ENCODE measurements at places on chromosomes 7 and 10. TPM values are rescaled to one million over a fixed set of nuclear protein-coding genes. Genes with fewer than 3 reads are reported as not detected.
A peak's percentile ranks its signal among the peaks of the same experiment; 100 is the strongest.

GRCh38 chr7:143360788-143361551 lies 1.5 kb downstream of the FAM131B start:
- no peak overlapping the region for H3K4me3 ChIP-seq
- H3K27me3 ChIP-seq = no peaks in the 10 kb centered on the region
- no peaks in the 10 kb centered on the region for H3K36me3 ChIP-seq
- H3K27ac ChIP-seq = no peak overlapping the region

DNA sequence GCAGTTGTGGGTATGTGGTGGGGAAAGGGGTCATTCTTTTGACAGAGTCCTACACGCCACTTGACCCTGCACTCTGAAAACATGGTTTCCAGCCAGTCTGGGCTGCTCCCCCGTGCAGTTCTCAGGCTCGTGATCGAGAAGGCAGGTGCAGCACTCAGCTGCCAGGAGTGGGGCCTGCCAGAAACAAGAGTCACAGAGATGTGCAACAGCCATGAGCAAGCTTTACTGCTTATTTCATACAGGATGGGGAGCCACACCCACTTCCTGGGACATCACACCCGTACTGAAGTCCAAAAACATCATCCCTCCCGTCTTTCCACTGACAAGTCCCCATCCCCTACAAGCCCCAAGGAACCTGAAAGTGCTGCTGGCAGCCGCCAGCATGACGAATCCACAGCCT lies 9.3 kb downstream of the ATG9B start:
- no peaks in the 10 kb centered on the region for H3K36me3 ChIP-seq
- H3K4me1 ChIP-seq = peaks cover 6% of the 10 kb centered on the region
- H3K4me3 ChIP-seq = no peak overlapping the region
- DNase-seq = no peak
- peaks cover 2% of the 10 kb centered on the region for H3K27me3 ChIP-seq
- no peak overlapping the region for H3K27ac ChIP-seq

DNA sequence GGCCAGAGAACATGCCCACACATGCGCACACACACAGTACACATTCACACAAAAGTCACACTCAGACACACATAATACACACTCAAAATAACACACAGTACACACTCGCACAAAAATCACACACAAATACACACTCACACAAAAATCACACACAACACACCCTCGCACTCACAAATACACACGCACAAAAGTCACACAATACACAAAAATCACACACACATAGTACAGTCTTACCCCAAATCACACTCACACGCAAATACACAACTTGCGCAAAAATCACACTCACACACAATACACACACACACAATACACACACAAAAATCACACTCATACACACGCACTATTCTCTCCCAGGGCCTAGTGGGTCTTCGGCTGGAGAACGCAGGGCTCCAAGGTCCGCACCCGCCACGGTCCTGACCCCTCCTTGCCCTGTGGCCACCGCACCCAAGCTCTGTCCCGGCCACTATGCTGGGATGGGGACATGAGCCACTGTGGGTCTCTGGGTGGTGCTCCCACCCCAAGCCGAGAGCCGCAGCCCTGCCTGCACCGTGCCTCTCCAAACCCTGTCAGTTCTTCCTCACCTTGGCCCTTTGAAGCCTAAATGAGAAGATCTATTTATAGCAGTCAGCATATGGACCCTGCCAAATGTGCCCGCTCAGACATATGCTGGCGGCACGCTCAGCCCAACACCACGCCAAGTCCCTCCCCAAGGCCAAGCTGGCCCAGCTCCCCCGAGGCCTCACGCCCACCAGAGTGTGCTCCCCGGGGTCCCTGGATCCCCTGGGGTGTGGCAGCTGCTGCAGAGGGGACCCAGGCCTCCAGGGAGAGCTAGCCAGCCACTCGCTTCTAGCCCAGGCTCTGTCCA lies 55.9 kb downstream of the ELFN1 start:
- no peaks in the 10 kb centered on the region for H3K27me3 ChIP-seq
- peaks cover 5% of the 10 kb centered on the region for H3K36me3 ChIP-seq
- no peak overlapping the region for H3K27ac ChIP-seq
- H3K4me1 ChIP-seq = no peaks in the 10 kb centered on the region

DNA sequence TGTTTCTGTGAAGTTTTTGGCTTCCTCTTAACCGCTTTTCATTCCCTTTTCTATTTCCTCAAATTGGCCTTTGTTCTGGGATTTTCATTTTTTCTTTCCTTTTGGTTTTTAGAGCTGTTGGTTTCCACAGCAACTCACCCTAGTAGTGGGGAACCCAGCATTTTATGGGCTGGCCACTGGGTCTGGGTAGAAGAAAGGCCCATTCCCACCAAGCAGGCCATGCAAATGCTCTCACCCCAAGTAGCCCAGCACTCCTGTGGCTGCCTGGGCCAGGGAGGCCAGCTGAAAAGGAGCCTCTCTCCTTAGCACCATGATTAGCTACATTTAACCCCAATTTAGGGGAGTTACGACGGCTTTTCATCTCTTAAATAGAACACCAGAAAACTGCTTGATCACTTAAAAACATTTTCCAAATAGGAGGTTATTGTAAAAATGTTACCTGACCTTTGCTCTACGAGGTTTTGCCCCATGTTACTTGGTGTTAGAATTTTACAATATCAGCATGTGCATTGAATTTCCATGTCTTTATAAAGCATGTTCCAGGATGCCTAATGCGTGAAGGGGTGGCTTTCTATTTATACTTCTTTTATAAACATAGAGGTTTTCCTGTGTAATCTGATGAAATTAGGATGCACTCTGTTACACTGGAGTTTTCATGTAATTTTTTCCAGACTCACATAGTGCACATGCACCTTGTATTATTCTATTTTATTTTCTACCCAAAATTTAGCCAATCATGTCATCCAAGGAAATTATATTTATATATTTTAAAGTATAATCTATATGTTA lies 75.4 kb downstream of the FAM171A1 start:
- DNase-seq = no peak
- no peaks in the 10 kb centered on the region for H3K36me3 ChIP-seq
- no peaks in the 10 kb centered on the region for H3K4me1 ChIP-seq
- no peaks in the 10 kb centered on the region for H3K27me3 ChIP-seq

The CBX3 gene
- total RNA-seq = 35.0 TPM

The DDIT4 gene
- 39.9 TPM for total RNA-seq

The NODAL gene
- total RNA-seq = not detected

The C10orf67 gene
- not detected for total RNA-seq

DNA sequence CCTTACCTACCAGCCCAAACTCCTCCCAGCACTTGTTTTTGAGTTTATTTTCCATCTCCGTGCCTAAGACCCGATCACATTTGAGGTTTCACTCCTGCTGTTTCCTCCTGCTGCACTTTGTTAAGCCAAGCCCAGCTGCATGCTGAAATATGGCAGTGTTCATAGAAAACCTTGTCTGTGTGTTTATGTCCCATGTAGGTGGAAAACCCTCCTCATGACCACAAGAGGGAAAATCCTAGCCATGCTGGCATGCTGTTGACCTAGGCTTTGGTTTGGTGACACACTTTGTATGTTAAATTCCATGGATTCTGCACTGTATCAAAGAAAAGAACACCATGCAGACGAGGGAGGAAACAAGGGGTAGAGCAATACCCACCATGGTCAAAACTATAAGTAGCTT lies 154.4 kb downstream of the CUBN start:
- no peak overlapping the region for H3K27ac ChIP-seq
- no peaks in the 10 kb centered on the region for H3K27me3 ChIP-seq
- no peak for DNase-seq
- H3K4me1 ChIP-seq = no peaks in the 10 kb centered on the region
- no peak overlapping the region for H3K4me3 ChIP-seq

- H3K4me3 ChIP-seq = no peak overlapping the region
- no peak for DNase-seq
- H3K27ac ChIP-seq = no peak overlapping the region
- H3K27me3 ChIP-seq = no peaks in the 10 kb centered on the region
- H3K4me1 ChIP-seq = no peaks in the 10 kb centered on the region
- peaks cover 13% of the 10 kb centered on the region for H3K36me3 ChIP-seq
Observed at GRCh38 chr7:44665531-44666213, 59.2 kb downstream of the OGDH start.

The TLL2 gene
- 0.08 TPM for total RNA-seq

GRCh38 chr10:83248106-83248631 lies 891.1 kb upstream of the GHITM start:
- no peaks in the 10 kb centered on the region for H3K27me3 ChIP-seq
- no peak overlapping the region for H3K4me3 ChIP-seq
- H3K27ac ChIP-seq = no peak overlapping the region
- no peak for DNase-seq

The STOX1 gene
- total RNA-seq = 0.33 TPM

- no peaks in the 10 kb centered on the region for H3K4me1 ChIP-seq
- no peak overlapping the region for H3K4me3 ChIP-seq
- no peaks in the 10 kb centered on the region for H3K36me3 ChIP-seq
- no peak overlapping the region for H3K27ac ChIP-seq
- no peak for DNase-seq
Observed at GRCh38 chr10:101856626-101857025, 13.0 kb upstream of the KCNIP2 start.

DNA sequence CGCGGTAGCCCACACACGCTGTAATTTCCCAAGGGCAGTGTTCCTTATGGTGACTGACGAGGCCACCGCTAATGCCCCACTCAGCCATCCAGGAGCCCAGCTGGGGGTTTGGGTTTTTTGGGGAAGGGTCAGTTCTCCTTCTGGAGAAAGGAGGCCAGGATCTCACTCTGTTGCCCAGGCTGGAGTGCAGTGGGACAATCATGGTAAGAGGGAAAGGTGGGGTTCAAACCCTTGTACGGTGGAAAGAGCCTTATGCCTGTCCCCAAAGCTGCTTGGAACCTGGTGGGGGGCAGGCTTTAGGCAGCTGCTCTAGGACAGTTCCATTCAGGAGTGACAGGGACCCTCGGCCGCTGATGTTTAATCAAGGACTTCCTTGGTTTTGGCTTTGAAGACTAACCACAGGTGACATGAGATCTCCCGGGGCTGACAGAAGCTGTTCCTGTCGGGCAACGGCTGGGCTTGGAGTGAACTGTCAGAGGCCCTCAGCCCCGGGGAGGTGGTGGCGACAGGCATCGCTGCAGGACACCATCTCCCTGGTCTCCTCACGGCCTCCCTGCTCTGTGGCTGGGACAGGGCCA lies 84.5 kb downstream of the CARD11 start:
- no peak overlapping the region for H3K27ac ChIP-seq
- no peak for DNase-seq
- no peaks in the 10 kb centered on the region for H3K36me3 ChIP-seq
- no peaks in the 10 kb centered on the region for H3K4me1 ChIP-seq

The SLC29A4 gene
- total RNA-seq = 2.8 TPM

GRCh38 chr7:5426226-5426475 lies 2.5 kb upstream of the TNRC18 start:
- no peak for DNase-seq
- peak overlapping the region; percentile 100 for H3K27ac ChIP-seq
- peak overlapping the region; percentile 89 for H3K4me3 ChIP-seq
- peaks cover 27% of the 10 kb centered on the region for H3K4me1 ChIP-seq
- H3K36me3 ChIP-seq = no peaks in the 10 kb centered on the region

- no peaks in the 10 kb centered on the region for H3K27me3 ChIP-seq
- H3K4me1 ChIP-seq = no peaks in the 10 kb centered on the region
- no peak for DNase-seq
- H3K4me3 ChIP-seq = no peak overlapping the region
Observed at GRCh38 chr7:2757904-2758672, 70.1 kb downstream of the AMZ1 start.

- no peaks in the 10 kb centered on the region for H3K4me1 ChIP-seq
- H3K36me3 ChIP-seq = no peaks in the 10 kb centered on the region
- no peaks in the 10 kb centered on the region for H3K27me3 ChIP-seq
- no peak for DNase-seq
Observed at GRCh38 chr10:15672469-15672868, 47.3 kb downstream of the ITGA8 start.

DNA sequence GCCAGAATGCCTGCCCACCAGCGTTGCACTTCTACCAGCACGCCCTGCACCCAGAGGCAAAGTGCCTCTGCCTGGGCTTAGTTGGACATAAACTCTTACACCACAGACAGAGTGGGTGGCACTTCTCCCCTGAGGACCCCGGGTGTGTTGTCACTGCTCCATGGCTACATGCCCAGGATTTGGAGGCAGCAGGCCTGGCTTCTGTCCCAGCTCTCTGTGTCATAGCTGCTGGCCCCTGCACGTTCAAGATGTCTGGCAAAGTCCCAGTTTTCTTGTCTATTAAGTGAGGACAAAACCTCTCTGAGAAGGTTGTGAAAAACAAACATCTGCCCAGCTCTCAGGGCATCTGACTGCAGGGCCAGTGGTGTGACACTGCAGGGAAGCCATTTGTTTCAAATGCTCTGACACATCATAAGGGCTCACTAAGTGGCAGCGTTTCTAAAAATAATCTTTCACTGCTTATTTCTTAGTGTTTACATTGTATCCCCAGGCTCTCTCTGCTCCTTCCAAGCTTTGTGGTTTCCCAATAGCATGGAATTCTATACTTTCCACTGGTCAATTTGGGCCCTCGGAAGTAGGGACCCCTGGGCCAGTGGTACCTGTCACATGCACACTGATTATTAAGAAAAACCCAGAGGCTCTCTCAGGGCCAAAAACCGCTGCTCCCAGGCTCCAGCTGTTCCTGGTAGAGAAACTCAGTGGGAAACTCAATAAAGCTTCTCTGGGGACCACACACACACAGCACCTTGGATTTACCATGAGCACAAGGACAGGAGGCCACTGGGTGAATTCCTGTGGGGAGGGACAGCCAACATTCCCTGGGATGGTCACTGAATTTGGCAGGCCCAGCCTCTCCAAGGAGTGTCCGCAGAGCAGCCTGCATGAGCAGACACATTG lies 86.2 kb upstream of the ANLN start:
- no peaks in the 10 kb centered on the region for H3K27me3 ChIP-seq
- H3K4me1 ChIP-seq = peaks cover 18% of the 10 kb centered on the region
- H3K36me3 ChIP-seq = no peaks in the 10 kb centered on the region
- DNase-seq = peak; percentile 62
- peak overlapping the region; percentile 46 for H3K27ac ChIP-seq
- no peak overlapping the region for H3K4me3 ChIP-seq

DNA sequence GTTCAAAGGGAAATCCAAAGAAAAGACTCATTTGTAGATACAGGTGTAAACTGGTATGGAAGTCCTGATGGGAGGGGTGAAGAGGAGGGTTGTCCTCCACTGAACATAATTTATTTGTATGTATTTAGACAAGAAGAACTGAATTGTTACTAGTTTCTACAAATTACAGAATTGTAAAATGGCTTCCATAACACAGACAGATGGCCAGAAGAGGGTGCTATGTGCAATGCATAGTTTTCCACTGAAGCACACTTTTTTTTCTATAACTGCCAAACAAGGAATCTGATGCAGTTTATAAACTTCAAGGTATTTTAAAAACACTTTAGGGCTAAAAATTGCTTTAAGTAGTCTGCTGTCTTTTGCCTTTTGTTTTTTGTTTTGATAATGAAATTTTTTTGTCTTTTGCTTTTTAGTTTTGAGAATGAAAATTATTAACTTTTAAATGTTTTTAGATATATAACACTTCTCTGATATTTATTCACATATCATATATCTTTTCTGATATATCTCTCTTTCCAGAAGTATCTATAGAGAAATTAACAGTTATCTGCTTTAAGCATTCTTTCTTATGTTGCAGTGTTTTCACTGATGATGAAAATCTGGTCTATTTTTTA lies 58.5 kb downstream of the PHYHIPL start:
- no peaks in the 10 kb centered on the region for H3K36me3 ChIP-seq
- H3K4me3 ChIP-seq = no peak overlapping the region
- no peaks in the 10 kb centered on the region for H3K27me3 ChIP-seq
- H3K27ac ChIP-seq = no peak overlapping the region

The MBL2 gene
- 222 TPM for total RNA-seq

- no peaks in the 10 kb centered on the region for H3K4me1 ChIP-seq
- DNase-seq = no peak
- no peak overlapping the region for H3K4me3 ChIP-seq
- no peak overlapping the region for H3K27ac ChIP-seq
Observed at GRCh38 chr10:82801289-82801688, 926.3 kb downstream of the NRG3 start.

- no peak overlapping the region for H3K4me3 ChIP-seq
- H3K4me1 ChIP-seq = peaks cover 5% of the 10 kb centered on the region
- H3K27me3 ChIP-seq = no peaks in the 10 kb centered on the region
Observed at GRCh38 chr10:12500381-12501303, 151.3 kb downstream of the CAMK1D start.

The HOXA9 gene
- total RNA-seq = not detected

The RPEL1 gene
- not detected for total RNA-seq
